ENCODE measurements at places on chromosomes 6 and 20.

- H3K27ac ChIP-seq, result no peak overlapping the region
- H3K36me3 ChIP-seq, result no peaks in the 10 kb centered on the region
- peaks cover 15% of the 10 kb centered on the region for H3K4me1 ChIP-seq
- no peak overlapping the region for H3K4me3 ChIP-seq
- DNase-seq, result no peak
Measured at GRCh38 chr6:27505209-27506027, 32.5 kb upstream of the ZNF184 start.

DNA sequence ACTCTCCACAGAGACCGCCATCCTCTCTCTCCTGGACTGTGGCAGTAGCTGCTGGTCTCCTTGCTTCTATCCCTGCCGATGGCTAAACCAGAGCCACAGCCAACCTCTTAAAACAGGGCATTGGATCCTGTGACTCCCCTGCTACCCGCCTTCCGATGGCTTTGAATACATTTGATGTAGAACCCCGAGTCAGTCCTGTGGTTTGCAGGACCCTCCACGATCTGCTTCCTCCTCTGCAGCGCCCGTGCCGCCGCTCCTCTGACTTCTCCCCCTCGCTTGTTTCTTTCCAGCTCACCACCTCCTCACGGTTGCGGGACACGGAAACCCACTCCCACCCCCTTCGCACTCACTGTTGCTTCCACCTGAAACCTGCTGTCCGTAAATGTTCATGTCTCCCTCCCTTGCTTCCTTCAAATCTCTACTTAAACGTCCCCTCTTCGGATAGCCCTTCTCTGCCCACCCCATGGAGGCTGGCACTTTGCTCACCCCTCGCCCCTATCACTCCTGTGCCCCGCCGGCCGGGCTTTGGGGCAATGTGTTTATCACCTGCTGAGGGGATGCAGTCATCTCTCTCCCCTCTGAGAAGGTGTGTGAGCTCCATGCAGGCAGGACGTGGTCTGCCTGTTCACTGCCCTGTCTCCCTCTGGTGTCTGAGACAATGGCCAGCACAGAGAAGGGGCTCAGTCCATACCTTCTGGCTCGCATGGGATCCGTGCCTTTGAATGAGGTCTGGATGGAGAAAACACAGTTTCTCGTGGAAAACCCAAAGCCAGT lies 67.8 kb downstream of the GFOD1 start:
- no peaks in the 10 kb centered on the region for H3K27me3 ChIP-seq
- H3K4me1 ChIP-seq, result peaks cover 65% of the 10 kb centered on the region
- H3K4me3 ChIP-seq, result no peak overlapping the region
- H3K27ac ChIP-seq, result peak overlapping the region; percentile 31

DNA sequence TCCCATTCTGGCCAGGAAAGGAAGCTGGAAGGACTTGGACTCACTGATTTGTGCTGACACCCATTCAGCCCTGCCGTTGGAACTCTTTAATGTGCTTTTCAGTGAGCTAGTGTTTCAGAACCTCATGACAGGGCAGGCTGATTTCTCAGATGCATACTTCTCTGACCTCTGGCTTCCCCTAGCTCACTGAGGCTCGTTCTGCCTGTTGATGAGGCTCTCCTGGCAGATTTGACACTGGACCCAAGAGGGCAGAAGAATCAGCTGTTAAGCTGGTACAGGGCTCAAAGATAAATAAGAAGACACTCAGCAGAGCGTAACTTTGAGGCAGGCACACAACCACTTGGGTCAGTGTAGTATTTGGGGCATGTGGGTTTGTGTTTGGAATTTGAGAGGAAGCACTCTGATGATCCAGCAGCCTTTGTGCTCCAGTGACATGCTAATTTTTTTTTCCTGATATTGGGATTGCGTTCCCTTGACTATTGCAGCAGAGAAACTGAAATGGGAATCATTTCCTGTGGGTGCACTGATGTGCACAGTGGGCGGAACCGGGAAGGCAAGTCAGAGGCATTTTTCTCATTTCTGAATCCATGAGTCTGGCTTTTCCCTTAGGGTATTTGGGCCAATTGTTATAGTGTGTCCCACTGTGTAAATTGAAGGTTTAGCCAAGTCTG lies 80.2 kb downstream of the CARMIL1 start:
- H3K27me3 ChIP-seq, result no peaks in the 10 kb centered on the region
- H3K4me1 ChIP-seq, result peaks cover 15% of the 10 kb centered on the region
- H3K4me3 ChIP-seq, result no peak overlapping the region
- peak; percentile 74 for DNase-seq
- H3K36me3 ChIP-seq, result no peaks in the 10 kb centered on the region
- peak overlapping the region; percentile 52 for H3K27ac ChIP-seq

GRCh38 chr6:36703081-36703606 lies 5.5 kb downstream of the RAB44 start:
- no peaks in the 10 kb centered on the region for H3K4me1 ChIP-seq
- H3K27ac ChIP-seq, result no peak overlapping the region
- H3K36me3 ChIP-seq, result no peaks in the 10 kb centered on the region
- H3K4me3 ChIP-seq, result no peak overlapping the region

DNA sequence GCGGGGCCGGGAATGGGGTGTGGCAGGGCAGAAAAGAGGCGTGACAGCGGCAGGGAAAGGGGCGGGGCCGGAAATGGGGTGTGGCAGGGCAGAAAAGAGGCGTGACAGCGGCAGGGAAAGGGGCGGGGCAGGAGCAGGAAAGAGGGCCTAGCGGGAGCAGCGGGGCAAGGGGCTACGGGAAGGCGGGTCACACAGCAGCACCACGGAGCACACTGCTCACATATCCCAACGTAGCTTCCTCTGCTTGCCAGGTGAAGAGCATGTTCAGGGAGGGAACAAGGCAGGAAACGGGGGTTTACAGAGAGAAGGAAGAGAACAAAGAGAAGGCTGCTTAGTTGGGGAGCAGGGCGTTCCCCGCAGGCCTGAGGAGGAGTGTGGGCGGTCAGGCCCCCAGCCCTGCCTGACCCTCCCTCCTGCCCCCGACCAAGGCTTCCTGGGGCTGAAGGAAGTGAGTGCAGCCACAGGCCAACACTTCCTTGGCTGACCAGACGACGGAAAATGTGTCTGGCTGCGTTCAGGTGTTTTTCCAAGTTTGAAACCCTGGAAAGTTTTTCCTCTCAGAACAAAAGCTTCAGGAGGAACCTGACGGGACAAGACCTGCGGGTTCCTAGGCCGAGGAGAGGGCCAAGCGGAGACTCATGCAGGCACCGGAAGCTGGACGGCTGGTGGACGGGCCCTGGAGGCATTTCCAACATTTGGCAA lies 13.8 kb downstream of the UCKL1 start:
- H3K27me3 ChIP-seq, result no peaks in the 10 kb centered on the region
- peaks cover 39% of the 10 kb centered on the region for H3K4me1 ChIP-seq
- DNase-seq, result no peak
- H3K36me3 ChIP-seq, result peaks cover 81% of the 10 kb centered on the region
- no peak overlapping the region for H3K4me3 ChIP-seq

GRCh38 chr20:62132421-62132820 lies 10.1 kb downstream of the LSM14B start:
- H3K4me1 ChIP-seq, result peaks cover 34% of the 10 kb centered on the region
- H3K27ac ChIP-seq, result peak overlapping the region; percentile 54
- H3K27me3 ChIP-seq, result no peaks in the 10 kb centered on the region
- H3K36me3 ChIP-seq, result peaks cover 100% of the 10 kb centered on the region
- DNase-seq, result no peak
- no peak overlapping the region for H3K4me3 ChIP-seq

- H3K4me1 ChIP-seq, result no peaks in the 10 kb centered on the region
- no peak overlapping the region for H3K4me3 ChIP-seq
- H3K27ac ChIP-seq, result no peak overlapping the region
- peaks cover 64% of the 10 kb centered on the region for H3K36me3 ChIP-seq
Measured at GRCh38 chr6:13288969-13289391, 39.4 kb downstream of the TBC1D7 start.

DNA sequence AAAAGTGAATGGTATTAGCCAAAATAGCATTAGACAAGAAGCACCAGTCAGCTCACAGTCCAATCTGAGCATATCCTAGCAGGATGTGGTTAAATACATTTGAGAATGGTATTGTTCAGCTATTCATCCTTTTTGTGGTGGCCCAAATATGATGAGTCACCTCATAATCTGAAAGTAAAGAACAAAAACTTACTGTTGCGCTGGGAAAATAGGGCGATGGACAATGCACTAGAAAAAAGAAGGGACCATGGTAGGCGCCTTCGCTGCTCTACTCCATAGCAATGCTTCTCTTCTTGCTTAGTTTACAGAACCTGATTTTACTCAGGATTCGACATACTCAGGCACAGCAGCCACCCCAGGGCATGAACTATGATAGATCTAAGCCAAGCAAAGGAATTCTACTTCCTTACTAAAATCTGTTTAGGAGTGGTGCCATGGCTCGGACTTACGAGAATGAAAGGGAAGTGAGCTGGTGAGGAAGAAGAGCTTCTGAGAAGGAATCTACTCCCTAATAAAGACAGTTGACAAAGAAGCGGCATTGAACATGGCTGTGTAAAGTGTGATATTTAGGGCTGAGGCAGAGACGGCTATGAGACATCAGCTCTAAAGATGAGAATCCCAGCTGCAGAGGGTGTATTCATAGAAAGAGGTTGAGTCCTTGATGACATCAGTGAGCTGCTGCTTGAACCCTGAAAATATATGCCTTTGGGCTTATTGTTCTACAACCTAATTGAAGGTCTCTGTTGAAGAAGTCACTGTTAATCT lies 16.6 kb upstream of the FBXO9 start:
- H3K36me3 ChIP-seq, result no peaks in the 10 kb centered on the region
- DNase-seq, result no peak
- H3K27me3 ChIP-seq, result no peaks in the 10 kb centered on the region
- no peak overlapping the region for H3K4me3 ChIP-seq

DNA sequence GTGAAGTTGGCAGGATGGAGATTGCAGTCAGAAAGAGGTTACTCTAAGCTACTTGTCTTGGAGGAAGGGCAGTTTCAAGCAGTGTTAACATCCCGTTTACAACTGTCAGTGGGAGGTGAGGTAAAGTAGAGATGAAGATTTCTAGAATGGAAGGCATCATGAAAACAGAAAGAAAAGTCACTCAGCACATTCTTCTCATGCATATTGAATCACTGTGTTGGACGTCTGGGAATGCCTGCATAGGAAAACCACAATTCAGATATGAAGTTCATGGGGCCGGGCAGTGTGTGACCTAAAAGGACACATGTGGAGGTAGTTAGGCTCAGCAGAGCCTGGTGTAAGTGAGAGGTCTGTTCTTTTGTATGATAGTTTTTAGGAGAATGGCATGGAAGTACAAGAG lies 73.5 kb upstream of the LAMP5 start:
- no peaks in the 10 kb centered on the region for H3K27me3 ChIP-seq
- DNase-seq, result no peak
- H3K4me3 ChIP-seq, result no peak overlapping the region
- no peaks in the 10 kb centered on the region for H3K4me1 ChIP-seq
- H3K36me3 ChIP-seq, result peaks cover 30% of the 10 kb centered on the region

DNA sequence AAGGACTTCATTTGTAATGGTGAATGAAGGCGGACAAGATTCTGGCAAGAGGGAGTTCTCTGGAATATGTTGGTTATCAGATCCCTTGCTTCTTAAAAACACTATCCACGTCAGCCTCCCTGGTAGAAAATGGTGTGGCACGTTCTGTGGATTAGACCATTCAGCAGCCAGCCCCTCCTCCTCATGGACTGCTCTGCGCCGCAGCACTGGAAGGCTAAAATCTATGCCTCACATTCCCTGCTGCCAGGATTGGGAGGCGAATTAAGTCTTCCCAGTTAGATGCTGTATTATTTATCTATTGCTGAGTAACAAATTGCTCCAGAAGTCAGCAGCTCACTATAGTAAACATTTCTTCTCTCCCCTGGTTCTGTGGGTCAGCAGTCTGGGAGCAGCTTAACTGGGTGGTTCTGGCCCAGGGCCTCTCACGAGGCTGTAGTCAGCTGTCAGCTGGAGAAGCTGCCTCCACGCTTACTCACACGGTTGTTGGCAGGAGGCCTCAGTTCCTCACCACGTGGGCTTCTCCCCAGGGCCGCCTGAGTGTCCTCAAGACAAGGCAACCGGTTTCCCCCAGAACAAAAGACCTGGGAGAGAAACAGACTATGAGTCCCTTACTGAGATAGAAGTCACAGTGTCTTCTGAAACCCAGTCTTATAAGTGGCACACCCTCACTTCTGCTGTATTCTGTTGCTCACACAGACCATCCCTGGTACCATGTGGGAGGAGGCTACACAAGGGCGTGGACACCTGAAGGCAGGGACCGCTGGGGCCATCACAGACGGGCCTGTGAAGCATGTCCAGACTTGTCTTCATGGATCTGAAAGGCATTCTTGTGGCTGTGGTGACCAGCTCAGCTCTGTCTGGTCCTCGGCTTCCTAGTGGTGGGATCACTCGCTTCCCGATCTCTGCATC lies 101.0 kb downstream of the NRN1 start:
- no peaks in the 10 kb centered on the region for H3K36me3 ChIP-seq
- no peak overlapping the region for H3K4me3 ChIP-seq
- DNase-seq, result no peak
- peaks cover 5% of the 10 kb centered on the region for H3K4me1 ChIP-seq
- no peaks in the 10 kb centered on the region for H3K27me3 ChIP-seq
- peak overlapping the region; percentile 53 for H3K27ac ChIP-seq

DNA sequence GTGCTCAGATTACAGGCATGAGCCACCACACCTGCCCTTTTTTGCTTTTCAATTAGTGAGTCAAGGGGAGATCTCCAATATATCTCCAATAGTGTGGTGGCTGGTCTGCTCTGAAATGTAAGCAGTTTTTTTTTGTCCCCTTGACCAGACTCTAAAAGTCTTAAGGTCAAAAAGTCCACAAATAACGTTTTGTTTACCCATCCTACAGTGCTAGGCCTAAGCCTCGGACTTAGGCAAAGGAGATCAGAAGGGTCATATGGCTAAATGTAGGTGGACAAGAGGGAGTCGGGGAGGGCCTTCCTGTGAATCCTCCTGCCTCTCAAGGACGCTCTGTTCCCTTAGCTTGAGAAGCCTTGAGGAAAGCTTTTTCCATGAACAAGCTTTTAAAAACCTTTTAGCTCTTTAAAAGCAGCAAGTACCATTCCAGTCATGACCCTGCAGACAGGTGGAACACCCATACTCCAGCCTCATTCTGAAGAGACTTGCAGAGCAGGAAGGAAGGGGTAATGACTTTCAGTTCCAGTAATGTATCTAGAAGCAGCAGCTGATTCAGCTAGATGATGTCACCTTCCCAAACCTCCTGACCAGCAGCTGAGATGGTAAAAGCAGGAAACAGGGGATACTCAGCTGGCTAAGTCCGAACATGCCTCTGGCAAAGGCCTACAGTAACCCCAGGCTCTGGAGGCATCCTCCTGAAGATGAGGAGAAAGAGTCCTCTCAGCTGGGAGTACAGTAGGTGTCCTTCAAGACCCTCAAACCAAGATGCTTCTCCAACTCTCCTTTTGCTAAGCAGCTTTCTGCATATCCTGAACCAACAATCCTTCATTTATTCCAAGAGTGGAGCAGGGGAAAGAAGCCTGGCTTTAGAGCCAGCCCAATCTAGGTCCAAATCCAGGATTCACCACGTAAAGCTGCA lies 23.6 kb downstream of the BCL2L1 start:
- peaks cover 6% of the 10 kb centered on the region for H3K36me3 ChIP-seq
- no peaks in the 10 kb centered on the region for H3K27me3 ChIP-seq
- H3K4me1 ChIP-seq, result peaks cover 74% of the 10 kb centered on the region
